ENCODE measurements at places on chromosomes 12 and 14.

GRCh38 chr12:30794591-30795409 is 40.0 kb upstream of the CAPRIN2 start:
- no peak for DNase-seq

GRCh38 chr14:76920331-76921087 is 94.3 kb downstream of the LRRC74A start:
- DNase-seq, result no peak

- no peak for DNase-seq
These were observed 207.0 kb downstream of the ATP23 start for GRCh38 chr12:58148405-58148804.

DNA sequence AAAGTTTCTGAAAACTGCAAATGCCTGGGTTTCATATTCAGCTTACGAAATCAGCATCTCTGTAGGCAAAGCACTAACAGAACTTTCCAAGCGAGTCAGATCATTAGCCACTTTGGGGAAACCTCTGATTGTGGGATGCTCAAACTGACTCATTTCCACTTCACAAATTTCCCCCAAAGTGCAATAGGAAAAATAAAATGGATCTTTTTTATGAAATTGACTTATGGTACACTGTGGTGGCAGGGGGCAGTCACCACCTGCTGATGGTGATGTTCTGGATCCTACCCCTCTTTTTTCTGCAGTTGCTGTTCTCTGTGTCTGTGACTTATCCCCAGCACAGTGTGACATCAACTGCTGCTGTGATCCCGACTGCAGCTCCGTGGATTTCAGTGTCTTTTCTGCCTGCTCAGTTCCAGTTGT is 5.6 kb downstream of the TCTN1 start:
- no peak for DNase-seq

DNA sequence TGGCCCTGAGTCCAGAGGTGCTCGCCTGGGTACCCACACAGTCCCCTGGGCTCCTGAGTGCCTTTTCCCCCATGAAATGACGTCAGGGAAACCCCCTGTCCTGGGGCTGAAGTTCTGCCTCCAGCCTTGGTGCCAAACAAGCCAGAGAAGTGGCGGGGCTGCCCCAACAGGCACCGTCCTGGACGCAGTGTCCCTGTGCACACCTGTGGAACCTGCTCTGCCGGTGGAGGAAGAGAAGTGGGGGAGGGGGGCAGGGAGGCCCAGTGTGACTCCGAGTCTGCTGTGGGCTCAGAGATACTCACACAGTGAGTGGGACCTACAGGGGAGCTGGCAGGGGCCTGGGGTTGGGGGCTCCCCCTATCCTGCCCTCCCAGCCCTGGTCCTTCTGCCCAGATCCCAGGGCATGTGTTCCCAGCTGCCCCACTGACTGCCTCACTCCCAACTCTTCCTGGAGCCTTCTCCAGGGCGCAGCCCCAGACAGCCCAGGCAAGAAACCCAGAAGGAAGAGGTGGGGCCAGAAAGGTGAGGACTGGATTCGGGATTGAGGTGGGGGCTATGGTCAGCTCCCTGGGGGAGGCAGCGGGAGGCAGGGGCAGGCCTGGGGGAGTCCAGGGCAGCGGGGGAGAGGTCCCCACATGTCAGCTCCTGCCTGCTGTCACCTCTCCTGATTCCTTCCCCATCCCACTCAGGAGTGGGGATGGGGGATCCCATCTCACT is 24.7 kb downstream of the CCDC85C start:
- DNase-seq, result no peak

DNA sequence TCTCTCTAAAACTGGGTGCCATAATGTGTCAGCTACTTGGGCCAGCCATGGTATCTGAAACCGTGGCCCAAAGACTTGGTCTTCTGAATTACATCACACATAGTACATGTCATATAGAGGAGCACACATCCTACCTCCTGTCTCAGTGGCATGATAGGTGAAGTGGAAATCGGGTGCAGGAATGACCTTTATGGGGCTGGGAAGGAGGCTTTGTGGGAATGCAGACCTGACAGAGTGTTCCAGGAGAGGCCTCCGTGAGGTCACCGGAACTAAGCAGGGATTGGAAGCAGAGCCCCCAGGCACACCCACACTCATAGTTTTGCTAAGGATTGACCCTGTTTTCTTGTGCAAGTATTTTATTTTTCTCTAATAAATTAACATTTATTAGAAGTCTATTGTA is 82.6 kb downstream of the NTF3 start:
- peak; percentile 60 for DNase-seq

DNA sequence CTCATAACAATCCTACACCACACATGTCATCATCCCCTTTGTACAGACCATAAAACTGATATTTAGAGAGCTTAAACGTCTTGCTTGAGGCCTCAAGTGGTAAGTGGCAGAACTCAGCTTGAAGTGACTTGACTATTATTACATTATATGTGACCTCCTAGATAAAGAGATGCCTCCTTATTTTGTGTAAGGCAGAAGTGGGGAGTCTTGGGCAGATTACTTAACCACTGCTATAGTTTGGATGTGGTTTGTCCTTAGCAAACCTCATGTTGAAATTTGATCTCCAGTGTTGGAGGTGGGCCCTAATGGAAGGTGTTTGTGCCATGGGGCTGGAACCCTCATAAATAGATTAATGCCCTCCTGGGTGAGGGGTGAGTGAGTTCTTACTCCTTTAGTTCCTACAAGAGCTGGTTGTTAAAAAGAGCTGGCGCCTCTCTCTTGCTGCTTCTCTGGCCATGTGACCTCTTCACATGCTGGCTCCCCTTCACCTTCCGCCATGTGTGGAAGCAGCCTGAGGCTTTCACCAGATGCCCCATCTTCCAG is 37.4 kb downstream of the RCOR1 start:
- no peak for DNase-seq

- DNase-seq, result no peak
These were observed 104.3 kb downstream of the RBM19 start for GRCh38 chr12:113861708-113862312.

DNA sequence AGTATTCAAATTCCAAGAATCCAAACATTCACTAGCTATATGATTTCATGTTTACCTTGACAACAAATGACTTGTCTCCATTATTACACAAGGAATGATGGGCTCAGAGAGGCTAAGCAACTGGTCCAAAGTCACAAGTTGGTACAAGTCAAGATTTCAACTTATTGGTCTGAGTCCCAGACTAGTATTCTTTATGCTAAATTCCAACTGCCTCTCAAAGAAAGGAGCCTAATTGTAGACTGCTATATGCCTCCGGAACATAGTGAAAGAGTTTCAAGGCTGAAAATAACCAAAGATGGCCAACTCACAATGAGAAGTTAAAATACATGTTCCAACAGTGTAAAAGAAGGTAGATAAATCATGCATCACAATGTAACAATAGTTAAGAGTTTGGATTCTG is 7.5 kb downstream of the BTG1 start:
- DNase-seq, result no peak

DNA sequence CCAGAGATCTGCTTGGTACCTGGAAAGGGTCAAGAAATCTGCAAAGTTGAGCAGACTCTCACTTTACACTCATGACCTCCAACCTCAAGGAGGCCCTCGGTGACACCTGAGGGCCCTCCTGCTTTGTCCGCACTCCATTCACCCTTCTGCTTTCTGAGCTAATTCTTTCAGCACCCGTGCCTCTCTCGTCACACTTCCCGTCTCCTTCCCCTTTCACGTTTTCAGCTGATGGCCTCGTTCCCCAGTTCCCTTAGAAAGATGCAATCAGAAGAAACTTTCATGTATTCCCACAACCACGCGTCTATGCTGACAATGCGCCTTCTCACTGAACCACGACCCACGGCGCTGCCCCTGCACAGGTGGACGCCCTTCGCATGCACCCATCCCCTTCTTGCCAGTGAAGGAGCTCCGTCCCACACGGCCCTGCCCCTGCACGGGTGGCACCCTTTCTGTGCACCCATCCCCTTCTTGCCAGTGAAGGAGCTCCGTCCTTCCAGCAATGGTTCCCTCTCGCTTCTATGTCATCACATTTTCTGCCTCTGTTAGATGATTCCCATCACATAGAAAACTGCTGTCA is 340.1 kb upstream of the FKBP4 start:
- DNase-seq, result no peak

DNA sequence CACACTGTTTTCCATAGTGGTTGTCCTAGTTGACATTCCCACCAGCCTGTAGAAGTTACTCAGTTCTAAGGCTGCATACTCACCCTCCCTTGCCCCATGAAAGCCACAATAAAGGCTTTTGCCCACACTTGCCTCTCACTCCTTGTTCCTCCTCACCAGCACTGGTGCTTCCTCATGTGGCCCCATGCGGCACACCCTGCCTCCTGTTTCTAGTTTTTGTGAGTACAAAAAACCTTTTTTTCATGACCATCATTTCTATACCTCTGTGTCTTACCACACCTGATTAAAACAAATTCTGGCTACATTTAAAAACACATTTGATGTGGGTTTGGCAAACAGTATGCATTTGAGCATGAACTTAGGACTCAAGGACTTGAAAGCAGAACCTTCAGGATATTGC is 40.7 kb upstream of the RIN3 start:
- peak; percentile 52 for DNase-seq

GRCh38 chr12:62435303-62436163 is 31.1 kb upstream of the MON2 start:
- no peak for DNase-seq

DNA sequence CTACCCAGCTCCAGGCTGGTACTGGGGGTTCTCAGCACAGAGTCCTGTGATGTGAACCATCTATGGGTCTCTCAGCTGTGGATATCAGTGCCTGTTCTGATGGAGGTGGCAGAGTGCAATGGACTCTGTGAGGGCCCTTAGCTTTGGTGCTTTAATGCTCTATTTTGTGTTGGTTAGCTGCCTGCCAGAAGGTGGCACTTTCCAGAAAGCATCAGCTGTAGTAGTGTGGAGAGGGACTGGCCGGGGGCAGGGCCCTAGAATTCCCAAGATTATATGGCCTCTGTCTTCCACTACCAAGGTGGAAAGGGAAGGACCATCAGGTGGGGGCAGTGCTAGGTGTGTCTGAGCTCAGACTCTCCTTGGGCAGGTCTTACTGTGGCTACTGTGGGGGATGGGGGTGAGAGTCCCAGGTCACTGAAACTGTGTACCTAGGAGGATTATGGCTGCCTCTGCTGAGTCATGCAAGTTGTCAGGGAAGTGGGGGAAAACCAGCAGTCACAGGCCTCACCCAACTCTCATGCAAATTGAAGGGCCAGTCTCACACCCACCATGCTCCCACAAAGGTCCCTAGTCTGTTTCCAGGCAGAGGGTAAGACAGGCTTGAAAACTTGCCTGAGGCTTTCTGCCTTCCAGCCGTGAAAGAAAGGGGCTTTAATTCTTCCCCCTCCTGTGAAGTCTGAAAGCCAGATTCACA is 878.1 kb downstream of the C12orf50 start:
- no peak for DNase-seq

DNA sequence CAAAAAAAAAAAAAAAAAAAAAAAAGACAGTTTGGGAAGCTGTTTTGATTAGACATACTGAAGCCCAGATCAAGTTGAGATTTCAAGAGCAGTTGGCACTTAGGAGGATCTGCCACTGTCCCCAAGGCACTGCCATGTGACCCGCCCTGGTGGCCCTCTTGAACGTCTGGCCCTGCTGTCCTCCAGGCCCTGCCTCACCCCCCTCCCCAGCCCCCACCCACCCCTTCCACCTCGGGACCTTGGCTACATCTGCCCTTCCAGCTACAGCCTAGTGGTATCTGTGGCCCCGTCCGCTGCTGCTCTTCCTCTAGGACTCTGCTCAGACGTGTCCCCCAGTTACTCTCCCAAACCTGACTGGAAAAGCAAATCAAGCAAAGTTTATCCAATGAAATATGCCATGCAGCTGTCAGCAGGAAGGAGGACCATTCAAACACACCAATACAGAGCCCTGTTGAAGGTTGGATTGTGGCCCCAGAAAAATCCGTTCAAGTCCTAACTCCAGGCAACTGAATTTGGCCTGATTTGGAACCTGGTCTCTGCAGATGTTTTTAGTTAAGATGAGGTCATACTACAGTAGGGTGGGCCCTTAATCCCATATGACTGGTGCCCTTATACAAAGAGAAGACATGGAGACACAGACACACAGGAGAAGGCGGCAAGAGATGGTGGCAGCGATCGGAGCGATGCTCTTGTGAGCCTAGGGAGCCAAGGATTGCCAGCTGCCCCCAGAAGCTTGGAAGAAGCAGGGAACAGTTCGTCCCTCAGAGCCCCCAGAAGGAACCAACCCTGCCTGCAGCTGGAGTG is 17.7 kb downstream of the SLC25A29 start:
- DNase-seq, result no peak

GRCh38 chr14:105090493-105091053 is 25.3 kb upstream of the GPR132 start:
- DNase-seq, result no peak

DNA sequence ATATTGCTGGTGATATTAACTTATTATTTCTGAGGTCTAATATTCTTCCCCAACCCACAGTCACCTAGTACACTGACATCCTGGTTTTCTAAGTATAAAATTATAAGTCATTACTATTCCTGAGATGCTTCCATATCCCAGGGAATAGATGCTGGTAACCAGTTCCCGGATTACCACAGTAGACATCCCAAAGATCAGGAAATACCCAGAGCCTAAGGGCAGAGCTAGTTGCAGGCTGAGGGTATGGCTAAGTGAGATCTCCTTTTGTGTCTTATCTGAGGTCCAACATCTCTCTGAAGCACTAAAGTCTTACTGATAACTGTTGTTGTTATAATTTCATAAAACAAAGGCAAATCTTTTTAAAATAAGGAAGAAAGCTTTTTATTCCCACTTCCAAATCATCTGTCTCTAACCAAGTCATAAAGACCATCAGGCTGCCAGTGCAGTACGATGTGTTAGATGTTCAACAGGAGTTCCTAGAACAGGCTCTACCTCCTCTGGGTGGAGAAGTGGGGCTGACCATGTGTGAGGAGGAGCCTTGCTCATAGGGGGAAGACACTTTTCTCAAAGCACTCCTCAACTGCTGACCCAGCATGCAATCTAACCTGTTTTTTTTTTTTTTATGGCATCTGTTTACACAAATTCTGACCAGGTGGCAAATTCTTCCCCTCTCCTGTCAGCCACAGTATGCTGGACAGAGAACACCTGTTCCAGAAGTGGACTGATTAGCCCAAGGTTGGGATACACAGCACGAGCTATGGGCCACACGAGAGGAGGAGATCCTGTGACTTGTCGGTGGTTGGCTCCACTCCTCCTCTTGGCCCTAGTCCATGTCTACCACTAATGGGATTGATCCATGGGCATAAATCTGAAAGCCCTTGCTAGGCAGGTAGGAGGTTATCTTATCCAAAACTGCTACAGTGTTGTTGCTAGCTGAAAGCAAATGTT is 16.1 kb upstream of the GRIP1 start:
- no peak for DNase-seq

DNA sequence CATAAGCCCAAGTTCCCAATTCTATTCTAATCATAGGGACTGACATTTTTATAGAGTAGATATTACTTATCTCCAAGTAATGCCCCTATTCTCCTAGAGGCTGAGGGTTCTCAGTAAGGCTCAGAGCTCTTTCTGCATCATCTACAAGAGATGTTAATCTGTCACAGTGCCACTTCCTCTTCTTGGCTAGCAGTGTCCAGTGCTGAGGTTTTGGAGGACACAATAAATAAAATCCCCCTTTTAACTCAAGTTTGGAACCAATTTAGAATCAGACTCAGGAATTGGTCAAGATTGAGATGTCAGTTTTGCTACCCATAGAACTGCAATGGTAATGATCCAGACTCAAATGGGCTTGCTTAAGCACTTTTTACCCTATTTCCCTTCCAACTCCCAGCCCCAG is 154.1 kb upstream of the ARID2 start:
- no peak for DNase-seq

- no peak for DNase-seq
These were observed 4.7 kb upstream of the CPNE6 start for GRCh38 chr14:24066496-24067132.

- no peak for DNase-seq
These were observed 56.9 kb downstream of the LIN52 start for GRCh38 chr14:74141703-74142102.

All from vagina (tissue), 2 donors.